ENCODE measurements at places on chromosomes 13 and 19.

GRCh38 chr19:38402967-38403674 lies at the start of gene FAM98C:
Gene FAM98C, plus strand, starts transcription at chr19:38403093. Its CDS starts 61 bp downstream, at chr19:38403154.
- peak; percentile 99 for DNase-seq

GRCh38 chr13:33800646-33801186 lies 17.2 kb upstream of the RFC3 start:
- no peak for DNase-seq

GRCh38 chr13:41995946-41996345 lies 35.0 kb upstream of the VWA8 start:
- no peak for DNase-seq

DNA sequence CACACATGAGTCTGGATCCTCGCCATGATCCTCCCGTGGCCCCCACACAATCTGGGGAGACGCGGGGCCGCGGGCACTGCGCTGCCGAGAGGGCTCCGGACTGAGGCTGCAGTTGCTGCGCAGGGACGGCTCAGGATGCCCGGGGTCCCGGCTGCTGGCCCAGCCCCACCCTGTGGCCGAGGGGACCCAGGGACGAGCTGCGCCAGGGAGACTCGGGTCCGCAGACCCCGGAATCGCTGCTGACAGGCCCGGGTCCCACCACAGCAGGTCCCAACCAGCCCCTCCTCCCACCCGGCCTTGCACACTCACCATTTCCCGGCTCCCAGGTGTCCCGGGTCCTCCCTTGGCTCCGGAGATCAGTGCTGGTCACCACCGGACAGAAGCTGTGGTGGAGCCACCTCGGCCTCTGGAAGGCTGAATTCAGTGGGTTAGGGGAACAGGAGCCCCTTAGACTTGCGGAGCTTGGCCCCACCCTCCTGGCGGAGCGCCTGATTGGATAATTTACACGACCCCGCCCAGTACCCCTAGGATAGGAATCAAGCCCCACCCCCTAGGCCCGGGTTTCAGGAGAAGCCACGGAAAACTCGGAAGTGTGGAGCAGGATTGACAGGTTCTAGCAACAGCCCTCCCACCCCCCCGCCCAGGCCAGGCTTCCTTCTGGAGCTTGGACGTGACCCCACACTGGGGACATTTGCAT lies 57.4 kb downstream of the ZNF44 start:
- DNase-seq, result no peak

DNA sequence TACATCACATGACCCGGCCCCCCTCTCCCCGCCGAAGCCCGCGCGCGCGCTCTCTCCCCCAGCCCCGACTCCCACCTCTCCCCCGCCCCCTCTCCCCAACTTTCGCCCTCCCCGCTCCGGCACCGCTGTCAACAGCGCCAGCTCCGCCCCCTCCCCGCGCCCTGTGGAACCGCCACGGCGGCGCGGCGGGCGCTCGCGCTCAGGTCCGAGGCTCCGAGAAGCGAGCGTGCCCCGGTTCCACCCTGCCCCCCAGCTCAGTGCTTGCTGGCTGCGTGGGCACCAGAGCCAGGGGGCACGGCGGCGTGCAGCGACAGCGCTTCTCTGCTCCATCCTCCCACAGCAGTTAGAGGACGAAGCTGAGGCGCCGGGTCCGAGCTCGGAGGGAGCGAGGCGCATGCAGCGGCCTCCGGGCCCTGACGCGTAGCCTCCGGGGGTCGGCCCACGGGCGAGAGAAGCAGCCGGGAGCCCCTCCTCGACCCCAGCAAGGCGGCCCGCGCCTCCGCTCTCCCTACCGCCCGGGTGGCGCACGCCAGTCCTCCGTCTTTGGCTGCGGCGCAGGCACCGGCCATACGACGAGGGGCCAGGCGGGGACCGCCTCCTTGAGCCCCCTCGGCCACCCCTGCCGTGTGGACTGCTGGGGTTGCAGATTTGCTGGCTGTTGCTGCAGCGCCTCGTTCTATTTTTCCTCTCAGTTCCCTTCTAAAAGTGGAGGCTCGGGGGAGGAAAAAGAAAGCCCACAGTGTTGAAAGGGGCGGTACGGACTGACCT lies 109.5 kb downstream of the KCNRG start:
- peak; percentile 98 for DNase-seq

- DNase-seq, result no peak
Measured at GRCh38 chr19:11261971-11262839, at the start of gene DOCK6. Gene DOCK6, minus strand, starts transcription at chr19:11262524. Its CDS starts 84 bp downstream, at chr19:11262440.

GRCh38 chr19:5340637-5341447 lies at the start of gene PTPRS:
Gene PTPRS, minus strand, starts transcription at chr19:5340812. Its CDS starts 54,672 bp downstream, at chr19:5286140.
- peak; percentile 41 for DNase-seq

DNA sequence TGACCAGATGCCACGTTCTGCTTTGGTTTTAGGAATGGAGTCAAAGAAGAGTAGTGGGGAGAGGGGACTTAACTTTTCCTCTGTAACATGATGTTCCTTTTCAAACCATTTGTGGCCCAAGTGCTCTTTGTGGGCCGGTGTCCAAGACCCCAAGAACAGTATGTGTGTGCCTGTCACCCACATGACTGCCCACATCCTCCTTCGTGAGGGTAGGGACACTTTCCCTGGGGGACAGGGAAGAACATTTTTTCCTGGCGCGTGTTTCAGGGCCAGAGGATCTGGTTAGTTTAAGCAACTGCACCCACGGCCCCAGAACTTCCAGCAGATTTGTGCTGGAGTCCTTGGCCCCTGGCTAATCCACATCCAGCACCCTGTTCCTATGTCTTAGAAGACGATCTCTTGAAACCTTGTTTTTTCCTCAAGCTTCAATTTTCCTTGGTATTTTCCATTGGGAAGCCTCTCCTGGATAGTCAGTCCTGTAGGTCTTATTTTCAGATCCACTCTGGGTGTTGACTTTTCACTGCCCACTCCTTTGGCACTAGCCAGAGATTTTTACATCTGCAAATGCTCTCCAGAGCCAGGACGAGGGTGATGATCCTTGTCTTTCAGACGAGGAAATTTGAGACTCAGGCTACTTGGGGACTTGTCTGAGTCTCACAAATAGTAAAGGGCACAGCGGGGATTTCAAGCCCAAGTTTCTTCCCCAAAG lies 10.8 kb upstream of the CCDC97 start:
- DNase-seq, result no peak

- no peak for DNase-seq
Measured at GRCh38 chr13:41994696-41995095, 33.8 kb upstream of the VWA8 start.

- no peak for DNase-seq
Measured at GRCh38 chr13:94249512-94249911, 230.0 kb downstream of the DCT start.

- no peak for DNase-seq
Measured at GRCh38 chr19:48560095-48560530, 8.1 kb downstream of the SULT2B1 start.

DNA sequence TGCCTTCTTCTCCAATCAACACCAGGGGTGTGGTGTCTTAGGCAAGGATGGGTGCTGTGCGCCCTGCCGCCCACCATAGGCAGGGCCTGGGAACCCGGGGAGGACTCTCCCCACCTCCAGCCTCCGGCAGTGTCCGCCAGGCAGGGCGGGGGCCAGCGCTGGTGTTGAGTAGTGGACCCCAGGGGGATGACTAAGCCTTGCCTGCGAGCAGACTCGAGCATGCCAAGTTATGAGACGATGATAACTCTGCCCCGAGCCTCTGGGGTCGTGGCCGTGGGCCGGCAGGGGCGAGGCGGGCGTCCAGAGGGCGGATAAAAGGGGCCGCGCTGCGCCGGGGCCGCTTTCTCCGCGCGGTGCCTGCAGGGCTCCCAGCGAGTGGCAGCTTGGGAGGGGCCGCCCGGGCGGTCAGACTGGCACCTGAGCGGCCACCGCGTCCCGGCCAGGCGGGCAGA lies at the start of gene MEDAG:
Gene MEDAG, plus strand, starts transcription at position 340 of the 452 bp plus-strand sequence. CDS start 245 bp downstream, outside the sequence.
- no peak for DNase-seq

DNA sequence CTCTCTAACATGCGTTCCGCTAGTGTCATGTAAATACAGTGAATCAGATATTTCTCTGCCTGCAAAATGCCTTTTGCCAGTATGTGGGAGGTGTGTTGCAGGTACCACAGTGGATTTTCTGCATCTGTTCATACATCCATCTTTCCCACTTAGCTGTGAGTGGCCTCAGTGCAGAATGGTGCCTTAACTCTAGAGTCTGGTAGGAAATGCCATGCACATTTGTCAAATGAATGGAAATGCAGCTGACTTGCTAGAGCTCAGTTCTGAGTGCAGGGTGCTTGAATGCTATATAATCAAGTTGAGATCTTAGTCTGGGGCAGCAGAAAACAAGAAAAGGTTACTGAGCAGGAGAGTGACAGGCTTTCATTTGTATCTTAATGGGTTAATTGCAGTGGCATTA lies 68.2 kb downstream of the LRCH1 start:
- no peak for DNase-seq

DNA sequence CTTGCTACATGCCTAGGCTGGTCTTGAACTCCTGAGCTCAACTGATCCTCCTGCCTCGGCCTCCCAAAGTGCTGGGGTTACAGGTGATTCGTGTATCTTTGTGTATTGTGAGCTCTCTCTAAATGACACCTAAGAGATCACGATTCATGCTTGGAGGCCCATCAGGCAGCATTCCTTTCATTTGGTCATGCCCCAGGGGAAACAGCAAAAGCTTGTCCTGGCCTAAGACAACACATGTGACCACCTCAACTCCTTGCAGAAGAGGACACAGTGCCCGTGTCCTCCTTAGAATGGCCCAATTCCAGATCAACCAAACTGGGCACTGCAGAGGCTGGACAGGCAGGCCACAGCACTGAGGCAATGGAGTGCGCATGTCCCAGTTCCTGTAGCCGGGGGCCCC lies 32.5 kb downstream of the ZC3H4 start:
- DNase-seq, result no peak

DNA sequence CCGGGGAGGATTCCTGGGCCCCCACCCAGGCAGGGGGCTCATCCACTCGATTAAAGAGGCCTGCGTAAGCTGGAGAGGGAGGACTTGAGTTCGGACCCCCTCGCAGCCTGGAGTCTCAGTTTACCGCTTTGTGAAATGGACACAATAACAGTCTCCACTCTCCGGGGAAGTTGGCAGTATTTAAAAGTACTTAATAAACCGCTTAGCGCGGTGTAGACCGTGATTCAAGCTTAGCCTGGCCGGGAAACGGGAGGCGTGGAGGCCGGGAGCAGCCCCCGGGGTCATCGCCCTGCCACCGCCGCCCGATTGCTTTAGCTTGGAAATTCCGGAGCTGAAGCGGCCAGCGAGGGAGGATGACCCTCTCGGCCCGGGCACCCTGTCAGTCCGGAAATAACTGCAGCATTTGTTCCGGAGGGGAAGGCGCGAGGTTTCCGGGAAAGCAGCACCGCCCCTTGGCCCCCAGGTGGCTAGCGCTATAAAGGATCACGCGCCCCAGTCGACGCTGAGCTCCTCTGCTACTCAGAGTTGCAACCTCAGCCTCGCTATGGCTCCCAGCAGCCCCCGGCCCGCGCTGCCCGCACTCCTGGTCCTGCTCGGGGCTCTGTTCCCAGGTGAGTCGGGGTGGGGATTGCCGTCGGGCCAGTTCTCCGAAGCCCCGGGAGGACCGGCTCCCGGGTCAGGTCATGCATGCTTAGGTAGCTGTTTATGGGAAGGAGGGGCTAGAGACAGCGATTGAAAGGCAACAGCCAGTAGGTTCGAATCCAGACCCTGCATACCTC lies at the start of gene ICAM1:
Gene ICAM1, plus strand, starts transcription at position 505 of the 779 bp plus-strand sequence. Its CDS starts 40 bp downstream, at position 545.
- peak; percentile 61 for DNase-seq

GRCh38 chr19:5129691-5130090 lies 160.8 kb downstream of the KDM4B start:
- no peak for DNase-seq

GRCh38 chr13:27147530-27148170 lies 24.0 kb downstream of the USP12 start:
- DNase-seq, result no peak

GRCh38 chr13:71055644-71056043 lies 811.4 kb downstream of the DACH1 start:
- no peak for DNase-seq

DNA sequence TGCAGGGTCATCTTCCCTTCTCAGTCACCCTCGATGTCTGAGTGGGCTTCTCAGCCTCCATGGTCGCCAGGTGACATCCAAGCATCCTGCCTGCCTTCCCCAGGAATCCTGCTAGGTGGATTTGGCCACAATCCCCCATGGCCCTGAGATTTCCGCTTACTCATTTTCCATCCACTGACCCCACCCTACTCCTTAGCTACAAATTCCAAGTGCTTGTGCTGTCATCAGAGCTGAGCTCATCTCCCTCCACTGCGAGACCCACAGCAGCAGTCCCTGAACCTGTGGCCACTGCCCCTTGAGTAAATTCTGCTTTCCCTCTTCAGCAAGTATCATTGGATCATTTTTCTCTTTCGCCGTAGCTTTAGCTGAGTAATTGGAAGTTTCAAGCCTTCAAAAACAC lies 90.5 kb upstream of the ANKRD10 start:
- DNase-seq, result no peak

- DNase-seq, result no peak
Measured at GRCh38 chr13:72431981-72432682, 295.3 kb downstream of the MZT1 start.

GRCh38 chr19:14090509-14091080 lies at the start of gene SAMD1:
Gene SAMD1, minus strand, starts transcription at chr19:14090751.
- DNase-seq, result peak; percentile 92

GRCh38 chr19:31112158-31112557 lies 237.1 kb downstream of the TSHZ3 start:
- no peak for DNase-seq

DNA sequence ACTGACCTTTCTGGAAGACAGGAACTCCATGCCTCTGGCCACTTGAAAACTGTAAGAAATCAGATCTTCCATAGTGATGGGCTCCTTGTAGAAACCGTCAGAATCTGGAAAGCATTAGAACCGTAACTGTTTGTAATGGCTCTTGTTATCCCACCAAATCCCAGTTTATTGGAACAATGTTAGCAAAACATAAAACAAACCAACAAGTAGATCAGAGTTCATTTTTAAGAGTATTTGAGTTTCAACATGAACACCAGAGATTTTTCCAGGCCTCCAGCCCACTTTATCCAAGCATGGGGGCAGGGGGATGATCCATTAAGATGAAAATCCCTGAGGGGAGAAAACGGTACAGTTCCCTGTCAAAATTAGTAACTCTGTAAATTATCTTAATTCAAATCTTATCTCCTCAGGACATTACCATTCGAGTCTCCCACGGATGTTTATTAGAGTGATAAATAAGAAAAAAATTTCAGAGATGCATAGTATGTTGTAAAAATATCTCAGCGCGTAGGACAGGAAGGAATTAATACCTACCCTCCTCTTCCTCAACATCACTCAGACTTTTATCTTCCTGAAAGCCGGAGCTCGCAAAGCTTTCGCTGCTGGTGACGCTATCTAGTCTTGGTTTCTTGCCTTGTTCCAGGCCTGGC lies 172.5 kb downstream of the FLT1 start:
- DNase-seq, result no peak

- peak; percentile 51 for DNase-seq
Measured at GRCh38 chr19:18865973-18866799, 29.8 kb downstream of the CERS1 start.

Measured in T-helper 2 cell (primary cell).